ENCODE measurements at places on chromosomes 4 and X.

- DNase-seq = no peak
Measured at GRCh38 chr4:111274486-111274885, 651.6 kb upstream of the PITX2 start.

DNA sequence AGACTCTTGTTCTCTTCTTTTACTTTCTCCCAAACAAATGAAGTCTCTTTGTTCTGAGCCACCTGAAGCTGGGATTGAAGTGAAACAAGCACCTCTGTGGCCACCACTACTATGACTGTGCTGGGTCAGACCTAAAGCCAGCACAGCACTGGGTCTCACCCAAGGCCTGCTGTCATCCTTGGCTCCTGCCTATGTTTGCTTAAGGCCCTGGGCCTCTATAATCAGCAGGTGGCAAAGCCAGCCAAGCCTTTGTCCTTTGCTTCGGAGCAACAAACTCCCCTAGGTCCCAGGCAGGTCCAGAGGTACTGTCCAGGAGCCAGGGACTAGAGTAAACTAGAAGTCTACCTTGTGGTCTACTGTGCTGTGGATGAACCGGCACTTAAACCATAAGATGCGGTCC, 220.6 kb upstream of the ARSJ start:
- no peak for DNase-seq

DNA sequence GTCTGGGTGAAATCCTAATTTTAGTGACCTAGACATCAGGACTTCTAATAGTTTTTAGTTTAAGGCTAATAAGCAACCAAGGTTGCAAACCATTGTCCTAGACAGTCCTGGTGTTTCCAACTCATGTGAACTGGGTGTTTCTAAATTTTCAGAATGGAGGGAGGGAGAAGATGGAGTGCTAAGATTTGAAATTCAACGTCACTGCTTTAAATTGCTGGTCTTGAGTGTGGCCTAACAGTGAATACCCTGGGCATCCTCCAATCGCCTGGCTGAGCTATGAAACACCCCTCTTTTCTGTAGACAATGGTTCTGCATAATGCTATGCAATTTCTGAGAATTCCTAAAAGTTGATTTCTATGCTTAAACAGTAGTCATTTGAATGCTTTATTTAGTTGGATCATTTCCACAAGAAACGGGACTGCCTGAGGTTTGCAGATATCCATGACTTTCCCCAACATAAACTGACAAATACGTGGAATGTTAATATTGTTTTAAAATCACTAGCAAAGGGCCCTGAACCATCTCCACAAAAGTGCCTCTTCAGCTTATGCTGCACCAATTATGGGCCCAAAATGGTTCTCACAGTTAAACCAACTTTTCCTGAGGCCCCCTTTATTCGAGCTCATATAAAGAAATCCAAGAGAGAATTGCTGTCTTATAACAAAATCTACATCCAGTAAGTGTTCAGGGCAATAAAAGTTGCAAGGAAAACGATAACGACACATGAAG, 1.1 kb downstream of the FBXL5 start:
- DNase-seq = no peak

- DNase-seq = no peak
Measured at GRCh38 chr4:110815950-110816349, 193.1 kb upstream of the PITX2 start.
